Activated CD4-positive, alpha-beta T cell treated with anti-CD3 and anti-CD28 coated beads, Interleukin-2, amount 10 ng/mL, durations not matched to agents 7 days and 5 days (primary cell): ENCODE measurements at places on chromosomes 6 and 20. TPM values are rescaled to one million over a fixed set of nuclear protein-coding genes. Genes with fewer than 3 reads are reported as not detected.
A peak's percentile ranks its signal among the peaks of the same experiment; 100 is the strongest.

DNA sequence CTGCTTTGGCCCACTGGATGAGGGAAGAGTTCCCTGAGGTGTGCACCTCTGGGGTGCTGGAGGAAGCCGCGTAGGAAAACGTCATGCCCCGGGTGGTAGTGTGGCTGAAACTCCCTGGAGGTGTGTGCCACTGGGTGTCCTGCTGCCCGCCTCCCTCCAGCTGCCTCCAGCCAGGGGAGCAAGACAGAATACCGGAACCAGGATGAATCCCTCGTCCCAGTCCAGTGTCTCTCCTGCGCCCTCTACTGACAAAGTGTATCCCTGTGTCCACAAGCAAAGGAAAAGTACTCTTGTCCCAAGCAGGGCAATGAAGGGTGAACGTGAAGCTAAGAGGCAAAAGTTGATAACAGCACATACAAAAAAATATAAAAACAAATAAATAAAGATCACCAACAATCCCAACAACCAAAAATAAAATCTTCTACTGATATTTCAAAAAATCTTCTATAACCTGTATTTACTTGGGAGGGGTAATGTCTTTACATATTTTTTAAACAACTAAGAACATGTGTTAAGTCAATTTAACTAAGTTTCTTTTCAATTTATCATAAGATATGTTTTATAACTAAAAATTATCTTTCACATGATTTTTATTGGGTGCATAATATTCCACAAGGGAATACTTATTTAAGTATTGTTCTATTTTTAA lies 437.6 kb downstream of the MAFB start:
- H3K4me1 ChIP-seq: no peaks in the 10 kb centered on the region
- no peak overlapping the region for H3K4me3 ChIP-seq
- no peak for DNase-seq
- H3K36me3 ChIP-seq: no peaks in the 10 kb centered on the region
- H3K27me3 ChIP-seq: no peaks in the 10 kb centered on the region

- no peaks in the 10 kb centered on the region for H3K36me3 ChIP-seq
- H3K4me1 ChIP-seq: peaks cover 4% of the 10 kb centered on the region
- H3K27me3 ChIP-seq: peaks cover 50% of the 10 kb centered on the region
- H3K27ac ChIP-seq: no peak overlapping the region
- no peak for DNase-seq
These were observed 93.3 kb downstream of the GPX5 start for GRCh38 chr6:28618898-28619555.

- no peaks in the 10 kb centered on the region for H3K27me3 ChIP-seq
- peak overlapping the region; percentile 91 for H3K27ac ChIP-seq
- DNase-seq: no peak
- peaks cover 71% of the 10 kb centered on the region for H3K4me1 ChIP-seq
These were observed 34.6 kb downstream of the NEDD9 start for GRCh38 chr6:11197850-11198249.

DNA sequence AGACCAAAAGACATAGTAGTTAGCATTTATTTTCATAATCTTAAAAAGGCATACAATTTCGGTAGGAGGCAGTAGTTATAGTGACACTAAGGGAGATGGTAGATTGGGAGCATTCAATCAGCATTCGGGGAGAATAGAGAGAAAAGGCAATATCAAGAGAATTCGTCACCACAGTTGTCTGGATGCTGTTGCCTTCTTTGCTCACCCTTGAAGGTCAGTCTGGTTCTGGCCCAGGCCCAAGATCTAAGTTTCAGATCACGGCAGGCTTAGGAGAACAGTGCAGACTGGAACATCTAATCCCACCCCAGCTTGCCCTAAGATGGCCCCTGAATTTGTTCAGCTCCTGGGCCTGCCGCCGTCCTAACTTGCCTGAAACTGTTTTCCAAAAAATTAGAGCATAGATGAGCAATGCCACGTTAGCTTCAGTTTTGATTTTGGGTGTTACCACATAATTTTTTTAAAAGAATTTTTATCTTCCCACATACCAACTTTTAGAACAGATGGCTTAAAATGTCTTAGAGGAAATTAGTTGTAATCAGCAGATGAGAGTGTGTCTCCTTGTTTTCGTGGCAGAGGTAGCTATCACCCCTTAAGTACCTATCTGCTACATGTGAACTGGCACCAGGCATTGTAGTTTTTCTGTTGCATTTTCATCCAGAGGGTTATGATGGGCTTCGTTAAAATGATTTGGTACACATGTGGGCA lies 8.3 kb upstream of the CEP85L start:
- no peaks in the 10 kb centered on the region for H3K27me3 ChIP-seq
- H3K36me3 ChIP-seq: peaks cover 43% of the 10 kb centered on the region
- peaks cover 56% of the 10 kb centered on the region for H3K4me1 ChIP-seq
- H3K27ac ChIP-seq: peak overlapping the region; percentile 31
- no peak for DNase-seq
- no peak overlapping the region for H3K4me3 ChIP-seq

- peaks cover 9% of the 10 kb centered on the region for H3K36me3 ChIP-seq
- peaks cover 22% of the 10 kb centered on the region for H3K4me1 ChIP-seq
- peak overlapping the region; percentile 71 for H3K27ac ChIP-seq
- no peak overlapping the region for H3K4me3 ChIP-seq
These were observed 141.1 kb downstream of the CEP57L1 start for GRCh38 chr6:109236115-109237076.

- no peaks in the 10 kb centered on the region for H3K4me1 ChIP-seq
- H3K27ac ChIP-seq: no peak overlapping the region
- no peak for DNase-seq
These were observed 91.6 kb downstream of the EPM2A start for GRCh38 chr6:145643760-145644159.

DNA sequence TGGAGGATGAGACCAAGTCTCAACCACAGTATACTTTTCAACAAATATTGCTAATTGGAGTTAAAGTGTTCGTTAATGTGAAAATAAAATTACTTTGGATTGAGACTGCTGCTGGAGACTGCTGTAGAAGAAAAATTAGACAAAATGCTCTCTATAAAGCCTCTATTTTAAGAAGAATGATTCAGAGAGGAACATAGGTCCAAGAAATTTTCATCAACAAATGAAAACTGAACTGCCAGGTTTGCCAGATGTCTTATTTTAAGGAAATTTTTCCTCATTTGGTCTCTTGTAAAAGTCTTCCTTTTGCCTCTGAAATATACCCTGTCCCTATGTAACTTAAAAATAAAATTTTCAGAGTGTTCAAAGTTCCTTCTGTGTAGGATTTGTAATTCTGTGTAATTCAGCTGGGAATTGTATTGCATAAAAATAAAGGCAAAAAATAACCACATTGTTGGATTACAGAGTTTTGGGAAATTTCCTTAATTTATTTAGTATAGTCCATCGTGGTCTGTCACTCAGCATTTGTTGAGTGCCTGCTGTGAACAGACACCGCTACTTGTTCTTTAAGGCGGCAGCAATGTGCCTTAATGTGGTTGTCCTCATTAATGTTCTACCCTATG lies 27.4 kb downstream of the ANKS1A start:
- H3K36me3 ChIP-seq: peaks cover 3% of the 10 kb centered on the region
- peaks cover 20% of the 10 kb centered on the region for H3K4me1 ChIP-seq
- peaks cover 22% of the 10 kb centered on the region for H3K27me3 ChIP-seq

DNA sequence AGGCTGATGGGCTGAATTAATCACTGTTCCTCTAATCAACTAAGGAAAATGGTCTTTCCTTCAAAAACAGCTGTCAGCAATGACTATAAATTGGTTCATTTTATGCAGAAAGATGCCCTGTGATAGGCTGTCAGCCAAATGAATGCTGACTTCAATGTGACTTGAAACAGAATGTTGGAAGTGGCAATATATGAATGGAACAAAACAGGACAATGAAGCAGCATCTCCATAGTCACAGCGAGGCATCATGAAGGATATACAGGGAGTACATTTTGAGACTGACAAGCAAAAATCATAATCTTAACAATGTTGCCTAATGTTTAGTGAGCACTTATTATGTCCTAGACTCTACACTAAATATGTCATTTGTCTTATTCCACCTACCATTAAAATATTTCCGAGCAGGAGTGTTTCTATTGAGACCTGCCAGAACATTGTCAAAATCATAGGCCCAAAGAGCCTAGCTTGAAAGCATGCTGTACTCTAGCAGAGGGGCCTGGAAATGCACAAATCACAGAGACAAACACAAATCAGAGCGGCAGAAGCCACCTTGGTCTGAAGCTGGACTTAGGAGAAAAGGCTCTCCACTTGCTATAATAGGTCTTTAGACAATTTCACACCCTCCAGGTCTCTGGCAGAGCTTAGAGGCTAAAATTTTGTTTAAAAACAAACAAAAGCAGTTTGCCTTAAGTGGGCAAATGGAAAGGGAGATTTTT lies 63.3 kb downstream of the FAM50B start:
- peaks cover 38% of the 10 kb centered on the region for H3K4me1 ChIP-seq
- DNase-seq: no peak
- H3K36me3 ChIP-seq: peaks cover 9% of the 10 kb centered on the region
- no peak overlapping the region for H3K4me3 ChIP-seq
- peaks cover 61% of the 10 kb centered on the region for H3K27me3 ChIP-seq
- no peak overlapping the region for H3K27ac ChIP-seq

DNA sequence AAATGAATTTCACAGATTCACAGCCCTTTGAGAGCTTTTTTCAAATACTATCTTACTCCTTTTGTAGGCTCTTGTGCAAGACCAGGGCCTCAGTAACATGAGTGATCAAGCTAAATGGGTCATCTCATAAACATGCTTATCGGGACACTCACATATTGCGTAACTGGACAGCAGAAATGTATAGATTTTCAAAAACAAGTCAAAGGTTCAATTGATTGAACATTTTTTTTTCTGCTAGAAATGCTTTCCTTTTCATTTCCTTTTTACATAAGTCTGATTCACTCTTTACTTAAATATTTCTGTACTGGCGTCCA lies 8.7 kb upstream of the SALL4 start:
- no peaks in the 10 kb centered on the region for H3K4me1 ChIP-seq
- H3K27me3 ChIP-seq: peaks cover 15% of the 10 kb centered on the region
- DNase-seq: no peak
- H3K27ac ChIP-seq: no peak overlapping the region
- no peak overlapping the region for H3K4me3 ChIP-seq
- no peaks in the 10 kb centered on the region for H3K36me3 ChIP-seq

DNA sequence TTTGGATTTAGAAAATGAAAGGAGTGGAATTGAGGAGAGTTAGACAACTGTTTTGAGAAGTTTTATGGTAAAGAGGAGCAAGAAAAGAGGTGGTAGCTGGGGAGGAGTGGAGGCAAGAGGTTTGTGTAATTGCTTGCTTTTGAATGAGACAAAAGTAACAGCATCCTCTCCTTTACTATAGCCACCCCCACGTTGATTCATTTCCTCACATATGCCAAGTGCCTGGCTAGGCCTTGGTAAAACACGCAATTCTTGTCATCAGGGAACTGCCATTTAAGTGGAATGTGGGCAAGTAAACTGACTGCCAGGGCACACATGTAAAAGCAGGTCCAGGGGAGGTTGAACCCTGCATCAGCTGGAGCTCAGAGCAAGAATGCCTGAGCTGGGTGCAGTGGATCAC lies 4.1 kb downstream of the MTRES1 start:
- no peak for DNase-seq
- peaks cover 23% of the 10 kb centered on the region for H3K36me3 ChIP-seq
- peaks cover 29% of the 10 kb centered on the region for H3K4me1 ChIP-seq
- no peaks in the 10 kb centered on the region for H3K27me3 ChIP-seq
- peak overlapping the region; percentile 46 for H3K27ac ChIP-seq

DNA sequence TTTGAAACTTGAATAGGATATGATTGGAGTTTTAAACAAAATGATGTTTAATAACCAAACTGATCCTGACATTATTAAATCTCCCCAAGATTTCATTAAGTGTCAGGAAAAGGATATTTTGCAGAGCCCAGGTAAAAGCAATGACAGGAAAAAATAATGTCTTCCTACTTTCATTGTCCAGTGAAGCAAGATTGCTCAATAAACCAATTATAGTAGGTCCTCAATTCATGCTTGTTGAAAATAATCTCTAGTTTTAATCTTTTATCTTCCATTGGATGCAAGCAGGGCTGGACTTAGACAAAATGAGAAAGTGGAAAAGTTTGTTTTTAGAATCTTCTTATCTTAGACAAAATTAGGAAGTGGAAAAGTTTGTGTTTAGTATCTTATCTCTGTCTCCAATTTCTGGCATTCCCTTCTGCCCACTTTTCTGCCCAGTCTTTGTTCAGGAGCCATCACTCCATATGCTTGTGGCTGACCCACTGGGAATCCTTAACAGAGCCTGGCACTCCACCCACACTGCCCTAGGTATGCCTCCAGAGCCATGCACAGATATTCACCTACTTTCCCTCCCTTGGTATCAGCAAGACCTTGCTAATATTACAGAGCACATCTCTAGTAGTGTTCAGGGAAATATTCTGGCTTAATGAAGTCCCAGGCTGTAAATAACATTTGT lies 57.0 kb upstream of the CARMIL1 start:
- H3K4me3 ChIP-seq: no peak overlapping the region
- peaks cover 2% of the 10 kb centered on the region for H3K27me3 ChIP-seq
- peaks cover 14% of the 10 kb centered on the region for H3K4me1 ChIP-seq
- no peaks in the 10 kb centered on the region for H3K36me3 ChIP-seq

DNA sequence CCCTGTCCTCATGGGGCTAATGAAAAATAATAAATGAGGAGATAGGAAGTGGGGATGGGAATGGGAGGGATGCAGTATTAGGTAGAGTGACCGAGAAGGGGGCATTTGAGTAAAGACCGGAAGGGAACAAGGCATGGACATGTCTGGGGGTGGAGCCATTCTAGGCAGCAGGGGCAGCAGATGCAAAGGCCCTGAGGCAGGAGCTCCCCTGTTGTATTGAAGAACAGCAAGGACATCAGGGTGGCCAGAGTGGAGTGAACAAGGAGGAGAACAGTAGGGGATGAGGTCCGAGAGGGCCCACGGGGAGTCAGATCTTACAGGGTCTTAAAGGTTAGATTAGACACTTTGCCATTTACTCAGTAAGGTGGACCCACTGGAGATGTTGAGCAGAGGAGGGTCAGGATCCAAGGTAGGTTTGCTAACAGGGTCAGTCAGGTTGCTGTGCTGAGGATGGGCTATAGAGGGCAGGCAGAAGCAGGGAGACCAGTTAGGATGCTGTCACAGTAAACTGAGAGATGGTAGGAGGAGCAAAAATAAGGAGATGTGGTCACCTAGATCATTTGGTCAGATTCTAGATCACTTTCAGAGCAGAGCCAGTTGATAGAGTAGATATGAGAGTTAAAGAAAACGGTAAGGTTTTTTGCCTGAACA lies 18.7 kb downstream of the TAF8 start:
- peaks cover 27% of the 10 kb centered on the region for H3K36me3 ChIP-seq
- H3K27ac ChIP-seq: no peak overlapping the region
- H3K4me1 ChIP-seq: no peaks in the 10 kb centered on the region
- no peak overlapping the region for H3K4me3 ChIP-seq
- no peaks in the 10 kb centered on the region for H3K27me3 ChIP-seq
- no peak for DNase-seq

GRCh38 chr6:89611666-89612065 lies 26.9 kb downstream of the LYRM2 start:
- H3K27me3 ChIP-seq: no peaks in the 10 kb centered on the region
- H3K36me3 ChIP-seq: no peaks in the 10 kb centered on the region
- DNase-seq: no peak
- no peak overlapping the region for H3K4me3 ChIP-seq

LTA gene
- total RNA-seq: 27.0 TPM

VSTM2L gene
- not detected for total RNA-seq

ADNP gene
- 90.4 TPM for total RNA-seq

HNF4A gene
- not detected for total RNA-seq

MYT1 gene
- not detected for total RNA-seq
